Breast epithelium (tissue), 4 donors: ENCODE measurements at places on chromosomes 4 and X. TPM values are rescaled to one million over a fixed set of nuclear protein-coding genes. Genes with fewer than 3 reads are reported as not detected.

HSFX4 gene
- not detected for total RNA-seq

- DNase-seq = no peak
These were observed 72.1 kb upstream of the IGFBP7 start for GRCh38 chr4:57182132-57182874.

PDZD4 gene
- 5.6 TPM for total RNA-seq

CCKAR gene
- not detected for total RNA-seq

GRCh38 chr4:99893839-99894160 lies 427 bp downstream of the LAMTOR3 start:
- no peak for DNase-seq

- no peak for DNase-seq
These were observed 6.3 kb downstream of the FMR1 start for GRCh38 chrX:147917700-147918695.

DNA sequence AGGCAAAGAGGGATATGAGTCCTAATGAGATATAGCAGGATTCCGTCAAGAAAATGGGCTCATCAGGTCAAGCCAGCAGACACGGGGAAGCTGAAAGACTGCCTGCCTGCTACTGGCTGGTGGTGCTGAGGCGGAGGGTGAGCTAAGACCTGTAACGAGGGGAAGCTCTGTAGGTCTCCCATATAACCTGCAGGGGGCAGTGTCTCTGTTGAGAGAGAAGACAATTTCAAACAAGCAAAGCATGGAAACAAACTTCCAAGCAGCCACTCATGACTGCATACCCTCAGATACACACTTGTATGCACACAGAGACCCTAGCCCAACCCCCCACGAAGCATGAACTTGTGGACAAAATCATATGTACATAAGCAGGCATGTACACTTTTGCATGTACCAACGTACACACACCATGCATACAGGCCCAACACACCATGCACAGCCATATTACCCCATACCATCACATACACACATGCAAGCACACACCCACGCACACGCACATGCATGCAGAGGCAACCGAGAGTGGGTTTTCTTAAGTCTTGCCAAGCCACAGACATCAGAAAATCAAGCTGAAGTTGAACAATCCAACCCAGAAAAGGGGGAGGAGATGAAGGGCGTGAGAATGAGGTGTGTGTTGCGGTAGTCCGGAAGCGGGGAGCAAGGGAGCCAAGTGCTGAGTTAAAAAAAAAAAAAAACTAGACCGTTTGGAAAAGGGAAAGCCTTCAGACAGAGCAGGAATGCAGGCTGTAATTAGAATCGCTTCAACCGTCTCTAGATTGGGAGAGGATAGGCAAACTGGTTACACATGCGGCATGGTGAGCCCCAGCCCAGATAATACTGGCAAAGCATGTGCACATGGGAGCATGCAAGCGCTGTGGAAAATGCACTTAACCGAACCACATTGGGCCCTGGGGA lies 71.0 kb downstream of the PJA1 start:
- peak; percentile 26 for DNase-seq

RPL10 gene
- total RNA-seq = 9,265 TPM
